ENCODE measurements at places on chromosomes 3 and 15. TPM values are rescaled to one million over a fixed set of nuclear protein-coding genes. Genes with fewer than 3 reads are reported as not detected.

Gene ZMYND10
- total RNA-seq: 70.8 TPM

Gene KIF15
- total RNA-seq: 4.0 TPM

Gene ITIH3
- total RNA-seq: 0.54 TPM

Gene FOXB1
- not detected for total RNA-seq

Gene SERPINI2
- 5.2 TPM for total RNA-seq

Gene TAGLN3
- 0.89 TPM for total RNA-seq

Gene CD276
- total RNA-seq: 39.5 TPM

Gene SCAANT1
- total RNA-seq: not detected

Gene IQCF5
- total RNA-seq: not detected

Gene IL12A
- 3.3 TPM for total RNA-seq

Gene ANKRD34C
- total RNA-seq: 0.03 TPM

Gene C2CD4A
- total RNA-seq: 0.67 TPM

Gene HYAL2
- total RNA-seq: 218 TPM

Gene GOLGA6L4
- 3.9 TPM for total RNA-seq
